ENCODE measurements at places on chromosomes 5 and 9. TPM values are rescaled to one million over a fixed set of nuclear protein-coding genes. Genes with fewer than 3 reads are reported as not detected.

The IFNA21 gene
- total RNA-seq, result not detected

The LECT2 gene
- total RNA-seq, result not detected

The LRRTM2 gene
- not detected for total RNA-seq

The LNPEP gene
- 56.8 TPM for total RNA-seq

DNA sequence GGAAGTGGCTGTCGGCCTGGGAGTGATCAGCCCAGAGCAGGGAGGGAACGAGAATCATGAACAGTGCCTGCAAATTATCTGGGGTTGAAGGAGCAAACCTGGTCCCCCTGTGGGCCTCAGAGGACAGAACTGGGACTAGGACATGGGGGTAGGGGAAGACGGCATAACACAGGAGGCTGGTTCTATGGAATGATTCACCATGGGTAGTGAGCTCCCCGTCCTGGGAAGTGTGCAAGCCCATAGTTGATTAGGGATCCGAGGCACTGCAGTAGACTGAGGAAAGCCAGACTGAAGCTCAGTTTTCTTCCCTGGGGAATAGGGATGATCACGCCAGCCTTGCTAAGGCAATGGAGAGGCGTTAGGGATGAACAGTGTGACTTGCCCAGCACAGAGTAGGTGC lies 5.6 kb downstream of the ADGRD2 start:
- no peak for DNase-seq
- no peak overlapping the region for H3K4me3 ChIP-seq
- peaks cover 11% of the 10 kb centered on the region for H3K4me1 ChIP-seq

GRCh38 chr9:126154869-126155268 lies 171.8 kb upstream of the MVB12B start:
- no peak overlapping the region for H3K4me3 ChIP-seq
- H3K4me1 ChIP-seq, result no peaks in the 10 kb centered on the region
- H3K27me3 ChIP-seq, result peaks cover 23% of the 10 kb centered on the region
- H3K27ac ChIP-seq, result no peak overlapping the region

- H3K4me3 ChIP-seq, result no peak overlapping the region
- H3K4me1 ChIP-seq, result peaks cover 66% of the 10 kb centered on the region
- peaks cover 5% of the 10 kb centered on the region for H3K36me3 ChIP-seq
- no peaks in the 10 kb centered on the region for H3K27me3 ChIP-seq
- no peak for DNase-seq
Observed at GRCh38 chr9:83430681-83431080, 107.5 kb downstream of the FRMD3 start.

DNA sequence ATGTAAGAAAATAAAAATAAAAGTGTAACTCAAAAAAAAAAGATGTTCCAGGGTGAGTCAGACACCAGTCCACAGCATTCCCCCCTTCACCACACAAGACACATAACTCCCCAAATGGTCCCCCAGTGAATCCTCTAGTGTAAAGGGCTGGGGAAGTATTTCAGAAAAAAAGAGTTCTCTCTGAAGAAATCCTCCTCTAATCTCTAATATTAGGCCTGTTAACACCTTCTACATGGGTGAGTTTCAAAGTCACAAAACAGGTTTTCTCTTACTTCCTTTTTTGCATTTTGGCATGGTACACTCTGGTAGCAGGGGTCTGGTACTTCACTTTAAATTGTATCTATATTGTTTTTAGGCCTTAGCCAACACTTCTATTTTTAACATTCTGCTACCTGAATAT lies 28.2 kb downstream of the RNF145 start:
- DNase-seq, result no peak
- H3K4me3 ChIP-seq, result no peak overlapping the region
- no peaks in the 10 kb centered on the region for H3K36me3 ChIP-seq

GRCh38 chr5:160556846-160557245 lies 135.2 kb downstream of the PTTG1 start:
- no peak overlapping the region for H3K4me3 ChIP-seq
- no peak for DNase-seq
- H3K27me3 ChIP-seq, result no peaks in the 10 kb centered on the region
- H3K27ac ChIP-seq, result no peak overlapping the region

- DNase-seq, result no peak
- no peaks in the 10 kb centered on the region for H3K4me1 ChIP-seq
- peaks cover 59% of the 10 kb centered on the region for H3K27me3 ChIP-seq
Observed at GRCh38 chr5:558871-559503, 34.7 kb upstream of the SLC9A3 start.

GRCh38 chr5:171914726-171915338 lies 91.6 kb downstream of the FBXW11 start:
- H3K4me3 ChIP-seq, result no peak overlapping the region
- DNase-seq, result no peak
- peaks cover 8% of the 10 kb centered on the region for H3K36me3 ChIP-seq
- H3K27ac ChIP-seq, result no peak overlapping the region
- peaks cover 53% of the 10 kb centered on the region for H3K4me1 ChIP-seq

DNA sequence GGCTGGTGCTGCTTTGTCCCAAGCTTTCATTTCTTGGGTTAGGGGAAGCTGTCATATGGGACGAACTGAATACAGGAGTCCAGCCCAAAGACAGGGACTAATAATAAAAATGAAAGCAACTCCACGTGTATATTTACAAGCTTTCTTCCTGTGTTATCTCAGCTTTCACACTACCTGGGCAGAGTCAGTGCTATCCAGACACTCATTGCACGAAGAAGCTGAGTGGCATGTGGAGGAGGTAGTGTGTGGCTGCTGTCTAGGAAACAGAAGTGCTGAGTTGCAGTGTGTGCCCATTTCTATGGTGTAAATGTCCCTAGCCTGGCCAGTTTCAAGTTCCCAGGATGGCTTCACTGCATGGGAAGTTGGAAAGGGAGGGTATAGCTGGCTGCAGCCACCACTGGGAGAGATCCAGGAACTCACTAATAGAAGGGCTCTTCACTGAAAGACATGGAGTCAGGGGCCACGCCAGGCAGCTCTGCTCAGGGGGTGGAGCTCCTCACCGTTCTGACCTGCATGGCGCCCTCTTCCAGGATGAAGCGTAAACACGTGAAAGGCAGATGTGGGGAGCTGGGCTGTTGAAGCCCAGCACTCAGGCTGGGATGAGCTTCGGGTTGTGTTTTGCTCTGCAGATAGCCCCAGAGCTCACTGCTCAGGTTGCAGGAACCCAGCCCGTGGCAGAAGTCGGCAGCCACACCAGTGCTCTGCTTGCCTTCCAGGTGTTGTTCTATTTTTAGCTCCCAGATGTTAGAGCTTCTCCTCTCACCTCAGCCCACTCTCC lies 116.9 kb downstream of the IRX2 start:
- H3K27me3 ChIP-seq, result peaks cover 74% of the 10 kb centered on the region
- H3K36me3 ChIP-seq, result no peaks in the 10 kb centered on the region
- no peak overlapping the region for H3K4me3 ChIP-seq
- DNase-seq, result no peak

- DNase-seq, result no peak
- peaks cover 7% of the 10 kb centered on the region for H3K4me1 ChIP-seq
- H3K36me3 ChIP-seq, result no peaks in the 10 kb centered on the region
- H3K4me3 ChIP-seq, result no peak overlapping the region
- no peak overlapping the region for H3K27ac ChIP-seq
- peaks cover 49% of the 10 kb centered on the region for H3K27me3 ChIP-seq
Observed at GRCh38 chr5:150192462-150192861, 2.6 kb downstream of the SLC6A7 start.

DNA sequence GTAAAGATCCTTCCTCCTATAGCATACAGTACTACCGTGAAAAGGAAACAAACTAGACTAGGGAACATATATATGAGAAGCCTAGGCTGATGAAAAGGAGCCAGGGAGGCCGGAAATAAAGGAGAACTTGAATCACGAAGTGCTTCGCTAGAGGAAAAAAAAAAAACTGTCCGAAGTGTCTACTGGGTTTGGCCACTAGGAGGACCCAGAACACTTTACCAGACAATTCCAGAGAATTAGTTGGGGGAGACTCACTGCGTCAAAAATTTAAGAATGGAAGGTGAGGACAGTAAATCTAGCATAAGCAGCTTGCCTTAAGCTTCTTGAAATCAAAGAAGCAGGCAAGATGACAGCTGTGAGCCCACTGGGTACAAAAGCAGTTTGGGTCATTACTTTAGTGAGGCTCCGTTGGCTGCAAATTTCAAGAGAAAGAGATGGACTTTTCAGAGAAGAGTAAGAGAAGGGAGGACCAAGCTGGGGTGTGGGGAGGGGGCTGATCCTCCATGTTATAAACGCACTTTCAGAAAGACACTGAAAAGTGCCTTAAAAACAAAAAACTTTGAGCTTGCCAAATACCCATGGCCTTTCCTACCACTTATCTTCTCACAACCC lies 47.4 kb downstream of the P4HA2 start:
- H3K36me3 ChIP-seq, result no peaks in the 10 kb centered on the region
- no peak for DNase-seq
- peaks cover 21% of the 10 kb centered on the region for H3K4me1 ChIP-seq
- no peak overlapping the region for H3K27ac ChIP-seq
- no peaks in the 10 kb centered on the region for H3K27me3 ChIP-seq

DNA sequence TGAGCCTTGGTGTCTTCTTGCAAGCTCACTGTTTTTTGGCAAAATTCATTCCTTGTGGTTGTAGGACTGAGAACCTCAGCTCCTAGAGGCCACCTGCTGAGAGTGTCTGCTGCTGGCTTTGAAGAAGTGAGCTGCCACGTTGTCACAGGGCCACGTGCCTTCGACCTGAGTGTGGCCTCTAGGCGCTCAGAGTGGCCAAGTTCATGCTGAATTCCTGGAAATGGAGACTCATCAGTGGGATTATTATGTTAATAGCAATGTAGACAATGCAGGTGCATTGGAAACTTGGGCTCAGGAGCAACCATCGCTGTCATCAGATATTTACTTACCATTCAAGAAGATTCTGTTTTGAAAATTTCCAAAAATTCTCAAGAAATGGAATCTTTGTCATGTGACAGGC lies 52.5 kb downstream of the GALNT12 start:
- peaks cover 43% of the 10 kb centered on the region for H3K4me1 ChIP-seq
- H3K27me3 ChIP-seq, result no peaks in the 10 kb centered on the region
- H3K4me3 ChIP-seq, result no peak overlapping the region
- DNase-seq, result no peak
- no peaks in the 10 kb centered on the region for H3K36me3 ChIP-seq
- H3K27ac ChIP-seq, result peak overlapping the region; percentile 94

DNA sequence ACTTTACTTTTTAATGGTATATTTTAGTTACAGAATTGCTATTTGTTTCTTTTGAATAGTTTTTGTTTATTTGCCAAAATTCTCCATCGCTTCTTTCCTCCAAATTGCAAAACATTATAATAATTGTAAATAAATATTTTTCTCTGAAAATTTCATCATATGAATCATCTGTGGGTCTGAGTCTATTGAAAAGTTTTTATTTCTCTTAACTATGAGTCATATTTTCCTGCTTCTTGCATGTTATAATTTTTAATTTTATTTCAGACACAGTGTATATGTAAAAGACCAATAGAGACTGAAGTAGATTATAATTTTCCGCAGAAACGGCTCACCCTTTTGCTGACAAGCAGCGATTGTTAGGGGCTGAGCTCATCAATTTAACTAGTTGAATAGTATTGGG lies 279.1 kb upstream of the IL12B start:
- DNase-seq, result no peak
- peaks cover 22% of the 10 kb centered on the region for H3K4me1 ChIP-seq
- H3K27ac ChIP-seq, result no peak overlapping the region
- no peak overlapping the region for H3K4me3 ChIP-seq
- H3K36me3 ChIP-seq, result no peaks in the 10 kb centered on the region
- H3K27me3 ChIP-seq, result no peaks in the 10 kb centered on the region
